ENCODE measurements at places on chromosomes 1 and 21. TPM values are rescaled to one million over a fixed set of nuclear protein-coding genes. Genes with fewer than 3 reads are reported as not detected.

The LRRC3 gene
- total RNA-seq: 3.6 TPM

The RGS16 gene
- 12.0 TPM for total RNA-seq

The HAO2 gene
- total RNA-seq: not detected

The CREB3L4 gene
- total RNA-seq: 10.5 TPM

The RSPH1 gene
- 0.84 TPM for total RNA-seq

The FYB2 gene
- total RNA-seq: 1.7 TPM

The GBP6 gene
- total RNA-seq: 0.12 TPM

The C1orf52 gene
- total RNA-seq: 22.5 TPM

The ESRRG gene
- 0.29 TPM for total RNA-seq

The CELA3B gene
- not detected for total RNA-seq

The FCRLB gene
- total RNA-seq: 2.0 TPM

The IGFN1 gene
- 0.81 TPM for total RNA-seq

The ALPL gene
- 164 TPM for total RNA-seq

The NLRP3 gene
- 4.9 TPM for total RNA-seq

The ZNF670 gene
- total RNA-seq: 3.2 TPM

The ITGB2 gene
- total RNA-seq: 370 TPM

The NBPF6 gene
- total RNA-seq: not detected

The PGLYRP3 gene
- not detected for total RNA-seq

The RYR2 gene
- total RNA-seq: 7.8 TPM

The S100B gene
- total RNA-seq: 4.5 TPM

The LORICRIN gene
- not detected for total RNA-seq

The THEMIS2 gene
- 89.6 TPM for total RNA-seq

The DYRK3 gene
- total RNA-seq: 8.1 TPM

The RNU1-1 gene
- 6,622 TPM for total RNA-seq

The DCST2 gene
- total RNA-seq: 1.5 TPM

The ADAM30 gene
- total RNA-seq: not detected

The UBASH3A gene
- total RNA-seq: 1.5 TPM

The B3GALT2 gene
- 6.8 TPM for total RNA-seq

The IQCC gene
- 1.2 TPM for total RNA-seq

The RAB3B gene
- total RNA-seq: not detected

The SPRR2B gene
- not detected for total RNA-seq

The SERTAD4 gene
- 3.4 TPM for total RNA-seq

The CDA gene
- total RNA-seq: 8.8 TPM

The C1orf105 gene
- not detected for total RNA-seq

The TFF2 gene
- total RNA-seq: not detected

The TCHHL1 gene
- total RNA-seq: not detected

The KCNA2 gene
- total RNA-seq: 0.64 TPM

The ABCA4 gene
- 1.4 TPM for total RNA-seq

The HAPLN2 gene
- total RNA-seq: 0.78 TPM

The RUNX3 gene
- 13.1 TPM for total RNA-seq

The COQ8A gene
- total RNA-seq: 30.6 TPM

The TRIM45 gene
- 1.7 TPM for total RNA-seq

The TENT5C gene
- 13.7 TPM for total RNA-seq

The DUSP10 gene
- total RNA-seq: 8.2 TPM

The AGL gene
- total RNA-seq: 14.4 TPM

The KLHL12 gene
- 24.4 TPM for total RNA-seq

The SLC16A1 gene
- 8.6 TPM for total RNA-seq

The CDC42BPA gene
- total RNA-seq: 41.8 TPM

The KRTAP13-3 gene
- not detected for total RNA-seq

The SHE gene
- total RNA-seq: 48.3 TPM

The BARHL2 gene
- total RNA-seq: not detected

The INKA2 gene
- total RNA-seq: 13.3 TPM

The SPRR1B gene
- total RNA-seq: not detected

The COL16A1 gene
- total RNA-seq: 28.9 TPM

The FCRL6 gene
- 3.2 TPM for total RNA-seq

The AMY2A gene
- total RNA-seq: not detected

The NBPF4 gene
- not detected for total RNA-seq
